ENCODE measurements at places on chromosomes 2 and 18.
A peak's percentile ranks its signal among the peaks of the same experiment; 100 is the strongest.

GRCh38 chr18:9741793-9742523, 33.9 kb downstream of the RAB31 start:
- no peak for DNase-seq

DNA sequence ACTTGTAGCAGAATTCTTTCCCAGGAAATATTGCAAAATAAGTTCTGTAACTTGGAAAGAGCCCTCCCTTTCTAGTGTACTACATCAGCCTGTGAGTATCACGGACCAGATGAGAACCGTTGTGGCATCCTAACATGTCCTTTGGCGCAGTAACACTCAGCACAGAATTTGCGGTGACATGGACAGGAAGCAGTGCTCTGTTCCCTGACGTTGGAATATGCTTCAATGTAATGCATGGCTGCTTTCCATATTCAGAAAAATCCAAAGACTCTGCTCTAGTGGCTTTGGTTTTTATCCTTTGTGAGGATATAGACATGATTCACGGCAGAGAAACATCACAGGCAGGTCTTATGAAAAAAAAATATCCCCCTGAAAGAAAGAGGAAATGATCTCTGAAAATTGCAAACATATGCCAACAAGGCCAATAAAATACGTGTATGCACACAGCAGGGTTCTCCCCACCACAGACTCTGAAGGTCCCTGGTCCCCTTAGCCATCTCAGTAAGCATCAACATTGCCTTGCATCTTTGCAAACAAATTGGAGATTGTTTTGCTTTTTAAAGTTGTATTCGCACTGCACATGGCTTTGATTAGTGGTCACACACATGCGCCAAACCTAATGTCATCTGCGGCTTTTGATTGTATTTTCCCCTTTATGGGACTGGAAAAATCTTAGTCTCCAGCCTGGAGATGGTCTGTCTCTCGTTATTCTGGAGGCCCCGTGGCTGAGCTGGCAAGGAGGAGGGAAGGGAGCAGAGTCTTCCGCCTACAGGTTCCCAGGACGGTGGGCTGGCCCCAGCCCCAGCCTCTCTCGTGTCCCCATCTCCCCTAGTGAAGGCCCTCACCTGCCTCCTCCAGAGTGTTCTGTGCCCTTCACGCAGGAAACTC, 122.9 kb downstream of the COPS8 start:
- DNase-seq: no peak

GRCh38 chr2:51103205-51103604, 71.3 kb upstream of the NRXN1 start:
- no peak for DNase-seq

DNA sequence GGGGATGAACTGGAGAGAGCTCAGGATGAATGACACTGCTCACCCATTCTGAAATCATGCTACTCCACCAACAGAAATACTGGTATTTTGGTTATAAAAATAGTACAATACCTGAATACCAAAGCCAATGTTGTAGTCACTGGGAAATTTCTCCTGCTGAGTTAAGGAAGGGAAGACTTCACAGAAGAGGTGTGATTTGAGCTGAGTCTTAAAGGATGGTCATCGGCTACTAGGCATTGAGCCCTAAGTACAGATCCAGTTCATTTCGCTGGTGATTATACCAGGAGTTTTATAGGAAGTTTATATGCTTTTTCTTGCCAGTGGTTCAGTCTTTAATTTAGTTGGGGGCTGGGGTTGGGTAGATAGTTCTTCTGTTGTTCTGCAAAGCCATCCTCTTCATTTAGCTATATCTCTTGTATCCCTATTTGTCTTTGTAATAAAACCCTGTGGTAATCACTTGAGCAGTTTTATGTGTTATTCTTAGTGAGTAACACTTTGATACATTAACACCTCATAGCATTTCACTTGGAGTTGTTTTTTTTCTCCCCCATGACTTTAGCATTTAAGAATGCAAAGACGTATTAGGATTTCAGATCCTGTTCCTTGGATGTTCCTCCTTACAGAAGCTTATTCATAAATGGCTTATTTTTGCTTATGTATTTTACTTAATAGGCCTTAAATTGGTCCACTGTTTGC, 239.9 kb upstream of the FOSL2 start:
- DNase-seq: no peak

- DNase-seq: no peak
Measured at GRCh38 chr2:175823002-175823706, 178.9 kb downstream of the LNPK start.

- peak; percentile 75 for DNase-seq
Measured at GRCh38 chr2:208265371-208265800, 669 bp upstream of the PIKFYVE start.

- no peak for DNase-seq
Measured at GRCh38 chr2:152890736-152891135, 172.3 kb downstream of the ARL6IP6 start.

GRCh38 chr18:43485545-43485963, 208.3 kb upstream of the SYT4 start:
- no peak for DNase-seq

- no peak for DNase-seq
Measured at GRCh38 chr2:205655779-205656456, 26.4 kb upstream of the NRP2 start.

DNA sequence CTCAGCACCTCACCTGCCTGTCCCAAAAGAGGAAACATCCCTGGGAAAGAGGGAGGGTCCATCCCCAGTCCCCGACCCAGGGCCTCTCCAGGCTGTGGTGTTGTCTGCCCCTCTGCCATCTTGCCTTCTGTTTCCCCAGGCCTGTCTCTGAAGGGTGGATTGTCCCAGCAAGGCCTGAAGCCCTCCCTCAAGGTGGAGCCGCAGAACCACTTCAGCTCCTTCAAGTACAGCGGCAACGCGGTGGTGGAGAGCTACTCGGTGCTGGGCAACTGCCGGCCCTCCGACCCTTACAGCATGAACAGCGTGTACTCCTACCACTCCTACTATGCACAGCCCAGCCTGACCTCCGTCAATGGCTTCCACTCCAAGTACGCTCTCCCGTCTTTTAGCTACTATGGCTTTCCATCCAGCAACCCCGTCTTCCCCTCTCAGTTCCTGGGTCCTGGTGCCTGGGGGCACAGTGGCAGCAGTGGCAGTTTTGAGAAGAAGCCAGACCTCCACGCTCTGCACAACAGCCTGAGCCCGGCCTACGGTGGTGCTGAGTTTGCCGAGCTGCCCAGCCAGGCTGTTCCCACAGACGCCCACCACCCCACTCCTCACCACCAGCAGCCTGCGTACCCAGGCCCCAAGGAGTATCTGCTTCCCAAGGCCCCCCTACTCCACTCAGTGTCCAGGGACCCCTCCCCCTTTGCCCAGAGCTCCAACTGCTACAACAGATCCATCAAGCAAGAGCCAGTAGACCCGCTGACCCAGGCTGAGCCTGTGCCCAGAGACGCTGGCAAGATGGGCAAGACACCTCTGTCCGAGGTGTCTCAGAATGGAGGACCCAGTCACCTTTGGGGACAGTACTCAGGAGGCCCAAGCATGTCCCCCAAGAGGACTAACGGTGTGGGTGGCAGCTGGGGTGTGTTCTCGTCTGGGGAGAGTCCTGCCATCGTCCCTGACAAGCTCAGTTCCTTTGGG, 47.2 kb downstream of the BOLA3 start:
- no peak for DNase-seq

DNA sequence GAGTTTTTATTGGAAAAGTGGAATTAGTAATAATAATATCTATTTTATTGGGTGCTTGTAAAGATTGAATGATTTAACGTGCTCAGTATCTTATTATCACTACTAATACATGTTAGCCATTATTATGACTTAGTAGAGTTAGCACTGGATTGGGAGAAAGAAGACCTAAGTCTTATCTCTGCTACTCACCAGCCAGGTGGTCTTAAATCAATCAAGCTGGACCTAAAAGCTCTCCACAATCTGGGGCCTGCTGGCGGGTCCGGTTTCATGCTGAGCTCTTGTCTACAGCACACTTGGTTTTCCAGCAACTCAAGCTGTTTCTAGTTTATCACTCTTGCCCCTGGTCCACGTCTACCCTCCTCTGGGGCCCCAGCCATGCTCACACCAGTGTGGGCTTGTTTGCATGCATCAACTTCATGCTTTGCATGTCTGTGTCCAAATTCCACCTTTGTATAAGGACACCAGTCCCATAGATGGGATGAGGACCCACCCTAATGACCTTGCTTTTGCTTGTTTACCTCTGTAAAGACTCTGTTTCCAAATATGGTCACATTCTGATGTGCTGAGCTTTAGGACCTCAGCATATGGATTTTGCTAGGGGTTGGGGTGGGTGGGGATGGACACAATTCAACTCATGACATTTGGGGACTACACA, 363.1 kb downstream of the LPIN1 start:
- DNase-seq: no peak

DNA sequence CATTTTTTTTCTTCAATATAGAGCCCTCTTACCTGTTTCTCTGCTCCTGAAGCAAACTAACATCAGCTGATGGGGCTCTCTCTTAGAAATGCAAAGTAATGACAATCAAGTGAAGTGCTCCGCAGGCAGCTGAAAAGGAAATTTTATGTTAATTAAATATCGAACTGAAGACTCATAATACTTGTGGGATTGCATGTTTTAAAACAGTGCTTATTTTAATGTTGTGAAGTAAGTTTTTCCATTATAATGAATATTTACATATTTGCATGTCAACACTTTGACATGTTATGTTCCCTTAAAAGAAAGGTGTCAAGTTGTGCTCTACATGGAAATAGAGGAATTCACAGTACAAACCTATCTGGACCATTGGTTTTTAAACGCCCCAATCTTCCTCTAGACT, 97.1 kb downstream of the EML6 start:
- DNase-seq: no peak

DNA sequence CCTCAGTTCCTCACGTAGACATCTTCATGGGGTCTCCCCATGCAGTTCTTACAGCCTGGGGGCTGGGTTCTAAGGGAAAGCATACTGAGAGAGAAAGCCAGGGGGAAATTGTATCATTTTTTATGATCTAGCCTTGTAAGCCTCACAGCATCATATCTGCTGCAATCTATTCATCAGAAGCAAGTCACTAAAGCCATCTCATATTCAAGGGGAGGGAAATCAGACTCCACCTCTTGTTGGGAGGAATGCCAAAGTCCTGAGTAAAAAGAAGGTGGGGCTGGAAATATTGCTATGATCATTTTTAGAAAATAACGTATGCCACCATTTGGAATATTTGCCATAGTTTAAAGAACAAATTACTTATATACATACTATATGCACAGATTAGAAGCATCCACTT, 304.6 kb downstream of the TXNL1 start:
- DNase-seq: no peak

GRCh38 chr2:237326266-237327171, 87.4 kb downstream of the COL6A3 start:
- DNase-seq: no peak

GRCh38 chr2:165874445-165875039, 79.0 kb downstream of the TTC21B start:
- peak; percentile 87 for DNase-seq

DNA sequence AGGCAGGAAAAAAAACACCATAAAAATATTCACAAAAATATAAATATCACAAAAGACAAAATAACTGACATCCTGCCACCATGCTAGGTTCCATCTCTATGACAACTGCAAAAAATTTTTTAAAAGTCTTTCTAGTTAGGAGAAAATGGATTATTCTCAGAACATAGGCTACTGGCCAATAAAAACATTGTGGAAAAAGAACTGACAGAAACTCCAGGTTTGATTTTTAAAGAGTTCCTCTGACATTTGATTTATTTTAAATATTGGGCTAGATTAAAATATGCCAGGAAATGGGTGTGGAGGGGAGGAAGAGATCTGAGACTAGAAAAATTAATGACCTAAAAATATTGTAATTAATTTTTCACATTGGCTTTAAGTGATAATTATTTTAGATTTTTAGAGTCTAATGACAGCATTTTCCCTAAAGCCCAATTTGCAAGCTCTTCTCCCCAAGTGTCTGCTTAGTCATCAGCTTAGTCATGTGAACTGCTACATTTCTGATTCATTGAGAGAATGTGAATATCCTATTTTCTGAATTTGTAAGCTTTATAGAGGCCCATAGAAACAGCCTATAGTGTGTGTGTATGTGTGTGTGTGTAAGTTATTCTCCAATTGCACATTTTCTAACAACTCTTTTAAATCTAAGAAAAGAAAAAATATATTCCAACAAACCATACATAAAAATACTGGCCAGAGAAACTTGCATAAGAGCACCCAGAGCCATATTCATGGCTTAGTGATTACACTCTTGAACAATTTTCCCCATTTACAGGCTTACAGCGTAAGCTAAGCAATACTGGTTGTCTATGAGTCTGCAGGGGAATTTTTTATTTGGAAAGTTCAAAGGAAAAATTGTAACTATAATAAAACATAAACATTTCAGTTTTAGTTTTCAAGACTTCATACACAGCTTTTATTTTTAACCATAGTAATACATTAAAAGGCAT, 48.4 kb downstream of the TMEFF2 start:
- DNase-seq: no peak

- DNase-seq: no peak
Measured at GRCh38 chr2:183163821-183164649, 39.8 kb downstream of the NUP35 start.

GRCh38 chr2:160442603-160443002, 51.0 kb downstream of the RBMS1 start:
- DNase-seq: no peak

All from hematopoietic multipotent progenitor cell treated with erythropoietin and hydrocortisone succinate and interleukin-3 and kit ligand, for 4 days (in vitro differentiated cells).